ENCODE measurements at places on chromosomes 5 and 9. TPM values are rescaled to one million over a fixed set of nuclear protein-coding genes. Genes with fewer than 3 reads are reported as not detected.
A peak's percentile ranks its signal among the peaks of the same experiment; 100 is the strongest.

PCDHB3 gene
- total RNA-seq, result not detected

- H3K4me3 ChIP-seq, result no peak overlapping the region
- peaks cover 59% of the 10 kb centered on the region for H3K27me3 ChIP-seq
- peaks cover 4% of the 10 kb centered on the region for H3K36me3 ChIP-seq
- H3K27ac ChIP-seq, result no peak overlapping the region
Measured at GRCh38 chr5:73298772-73299630, 126.0 kb downstream of the TMEM174 start.

TGFBI gene
- total RNA-seq, result not detected

DNA sequence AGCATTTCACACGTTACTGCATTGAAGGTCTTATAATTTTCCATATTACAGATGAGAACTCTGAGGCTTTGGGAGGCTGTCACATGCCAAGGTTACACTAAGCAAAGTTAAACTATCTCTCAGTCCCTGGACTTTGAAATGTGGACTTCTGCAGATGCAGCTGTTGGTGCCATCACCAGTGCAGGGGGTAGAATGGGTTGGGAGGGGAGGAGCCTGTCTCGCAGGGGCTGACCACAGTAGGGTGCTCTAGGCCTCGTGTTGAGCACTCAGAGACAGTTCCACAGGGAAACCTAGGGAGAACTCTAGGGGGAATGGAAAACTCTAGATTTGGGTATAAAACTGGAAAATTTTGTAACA, 220.9 kb downstream of the MAPKAP1 start:
- H3K4me3 ChIP-seq, result no peak overlapping the region
- no peak overlapping the region for H3K27ac ChIP-seq
- no peak for DNase-seq
- H3K27me3 ChIP-seq, result no peaks in the 10 kb centered on the region
- no peaks in the 10 kb centered on the region for H3K4me1 ChIP-seq

DNA sequence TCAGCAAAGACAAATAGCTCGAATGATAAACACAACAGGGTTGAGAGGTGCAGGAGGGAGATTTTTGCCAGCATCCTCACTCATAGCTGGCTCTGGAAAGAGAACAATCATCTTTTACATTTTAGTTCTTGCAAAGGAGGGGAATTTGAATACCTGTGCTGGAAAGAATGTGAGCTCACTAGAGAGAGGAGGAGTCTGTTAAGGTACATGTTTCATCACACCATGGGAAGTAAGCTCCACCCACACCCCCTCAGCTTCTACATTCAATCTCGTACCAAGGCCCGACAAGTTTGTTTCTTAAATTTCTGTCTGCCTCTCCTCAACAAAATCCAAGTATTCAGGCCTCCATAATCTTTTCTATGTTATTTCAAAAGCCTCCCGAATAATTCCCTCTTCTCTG, 254.6 kb downstream of the BRINP1 start:
- H3K27me3 ChIP-seq, result no peaks in the 10 kb centered on the region
- DNase-seq, result no peak
- H3K4me3 ChIP-seq, result no peak overlapping the region

CATSPER3 gene
- total RNA-seq, result not detected

SLIT3 gene
- 0.14 TPM for total RNA-seq

DNA sequence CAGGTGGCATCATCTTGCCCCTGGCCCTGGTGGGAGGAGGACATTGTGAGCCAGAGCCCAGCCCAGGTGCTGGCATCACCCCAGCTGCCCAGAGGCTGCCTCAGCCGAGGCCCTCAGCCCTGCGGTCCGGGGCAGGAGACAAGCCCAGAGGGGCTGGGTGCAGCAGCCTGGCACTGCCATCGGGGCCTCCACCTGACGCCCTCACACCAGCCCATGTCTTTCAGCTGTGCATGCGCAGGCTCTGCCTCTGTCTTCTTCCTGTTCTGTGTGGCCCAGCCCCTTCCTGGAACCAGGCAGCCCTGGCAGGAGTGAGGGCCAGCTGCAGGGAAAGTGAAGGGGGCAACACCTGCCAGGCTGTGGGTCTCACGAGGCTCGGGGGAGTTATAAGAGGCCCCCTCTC, 4.8 kb upstream of the CEL start:
- no peak for DNase-seq
- peaks cover 21% of the 10 kb centered on the region for H3K4me1 ChIP-seq
- no peaks in the 10 kb centered on the region for H3K27me3 ChIP-seq
- no peak overlapping the region for H3K4me3 ChIP-seq

FOXD4L5 gene
- total RNA-seq, result 0.25 TPM

DNA sequence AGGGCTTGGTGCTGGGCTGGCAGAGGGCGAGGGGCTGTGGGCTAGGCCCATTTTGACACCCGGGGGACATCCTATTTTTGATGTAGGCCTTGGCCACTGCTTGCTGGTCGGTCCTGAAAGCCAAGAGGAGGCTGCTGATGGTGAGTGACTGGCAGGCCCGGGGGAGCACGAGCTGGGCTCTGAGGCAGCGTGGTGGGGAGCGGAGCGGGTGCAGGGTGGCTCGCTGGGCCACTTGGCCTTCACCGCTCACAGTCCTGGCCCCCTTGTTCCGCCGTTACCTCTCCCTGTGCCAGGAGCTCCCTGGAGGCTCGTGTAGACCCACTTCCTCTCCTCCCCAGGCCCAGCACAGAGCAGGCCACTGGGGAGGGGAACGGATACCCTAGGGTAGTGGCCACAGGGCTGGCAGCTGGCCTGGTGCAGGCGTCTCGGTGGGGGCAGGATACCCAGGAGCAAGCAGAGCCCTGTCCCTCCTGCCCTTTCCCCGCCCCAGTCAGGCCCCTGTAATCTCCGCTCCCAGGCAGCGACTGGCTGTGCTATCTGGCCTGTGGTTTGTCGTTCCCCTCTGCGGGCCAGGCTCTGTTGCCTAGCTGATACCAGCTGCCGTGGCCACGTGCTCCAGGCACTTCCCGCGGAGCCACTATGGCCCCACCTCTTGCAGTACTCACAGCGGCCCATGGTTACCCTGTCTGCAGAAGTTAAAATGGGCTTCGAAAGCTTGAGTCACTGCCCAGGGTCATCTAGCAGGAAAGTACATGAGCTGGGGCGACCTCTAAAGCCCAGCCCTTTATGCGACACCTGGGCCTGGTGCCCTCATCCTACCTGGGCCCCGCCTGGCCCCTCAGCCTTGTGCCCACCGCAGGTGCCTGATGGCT, 11.7 kb upstream of the DOLPP1 start:
- no peaks in the 10 kb centered on the region for H3K27me3 ChIP-seq
- no peaks in the 10 kb centered on the region for H3K36me3 ChIP-seq
- H3K4me3 ChIP-seq, result peak overlapping the region; percentile 80
- peak; percentile 84 for DNase-seq
- H3K4me1 ChIP-seq, result peaks cover 14% of the 10 kb centered on the region
- H3K27ac ChIP-seq, result peak overlapping the region; percentile 90

DNA sequence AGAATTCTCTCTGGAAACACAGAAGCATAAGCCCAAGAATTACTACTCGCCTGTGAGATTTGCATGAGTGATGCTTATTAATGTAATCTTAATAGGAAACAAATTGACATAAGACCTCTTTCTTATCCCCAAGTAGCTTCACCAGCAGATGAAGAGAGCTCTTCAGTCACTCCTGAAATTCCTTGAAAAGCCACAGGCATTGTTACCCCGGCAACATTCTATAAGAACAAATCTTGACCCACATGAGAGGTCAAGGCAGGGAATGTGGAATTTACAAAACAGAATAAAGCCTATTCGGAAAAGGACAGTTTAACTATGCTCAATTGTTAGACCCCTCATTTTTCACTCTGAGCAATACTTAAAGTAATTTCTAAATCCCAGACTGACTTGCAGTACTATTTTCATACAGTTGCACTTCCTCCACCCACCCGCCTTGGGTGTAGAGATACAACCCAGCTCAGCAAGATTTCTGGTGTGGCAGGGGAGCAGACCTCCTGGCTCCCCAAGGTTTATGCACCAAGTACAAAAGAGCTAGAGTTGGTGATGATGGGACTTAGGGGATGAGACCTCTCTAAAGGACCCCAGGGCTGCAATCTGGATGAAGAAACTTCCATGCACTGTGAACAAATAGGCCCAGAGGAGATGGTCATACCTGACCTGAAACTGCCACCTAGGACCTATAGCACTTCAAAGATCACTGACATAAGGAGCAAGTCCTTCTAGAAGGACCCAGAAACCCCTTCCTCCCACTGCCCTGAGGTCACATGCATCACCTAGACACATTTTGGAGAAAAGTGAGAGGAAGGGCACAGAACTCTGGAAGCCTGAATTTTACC, 242.1 kb downstream of the ZNF608 start:
- DNase-seq, result no peak
- no peak overlapping the region for H3K4me3 ChIP-seq

GRCh38 chr9:3181049-3181953, 337.4 kb upstream of the PUM3 start:
- H3K36me3 ChIP-seq, result no peaks in the 10 kb centered on the region
- no peak for DNase-seq
- no peak overlapping the region for H3K4me3 ChIP-seq
- no peaks in the 10 kb centered on the region for H3K4me1 ChIP-seq

GRCh38 chr5:14778792-14779070, 92.8 kb downstream of the ANKH start:
- no peaks in the 10 kb centered on the region for H3K36me3 ChIP-seq
- H3K27me3 ChIP-seq, result no peaks in the 10 kb centered on the region
- H3K4me3 ChIP-seq, result no peak overlapping the region
- DNase-seq, result no peak

GRCh38 chr5:893137-893506, 438 bp downstream of the TRIP13 start:
- no peak for DNase-seq
- H3K27me3 ChIP-seq, result no peaks in the 10 kb centered on the region
- H3K4me1 ChIP-seq, result peaks cover 6% of the 10 kb centered on the region
- H3K36me3 ChIP-seq, result peaks cover 11% of the 10 kb centered on the region

TSLP gene
- total RNA-seq, result not detected

DNA sequence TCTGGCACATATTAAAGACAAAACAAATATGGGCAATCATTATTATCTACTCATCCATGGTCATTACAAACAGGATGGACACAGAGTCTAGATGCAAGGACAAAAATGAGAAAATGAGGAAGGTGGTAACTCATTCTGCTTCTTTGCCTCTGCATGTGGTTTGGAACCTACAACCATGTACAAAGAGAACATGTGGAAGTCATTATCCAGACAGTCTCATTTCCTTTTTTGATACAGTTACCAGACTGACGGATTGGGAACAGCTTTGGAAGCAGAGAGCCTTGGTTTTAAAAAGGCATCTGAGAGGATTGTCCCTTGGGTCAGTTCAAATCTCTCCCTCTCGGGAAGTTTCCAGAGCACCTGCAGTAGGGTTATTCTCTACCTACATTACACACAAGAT, 433.4 kb upstream of the TNC start:
- H3K4me1 ChIP-seq, result no peaks in the 10 kb centered on the region
- H3K27me3 ChIP-seq, result no peaks in the 10 kb centered on the region
- no peaks in the 10 kb centered on the region for H3K36me3 ChIP-seq

CDO1 gene
- total RNA-seq, result not detected

DNA sequence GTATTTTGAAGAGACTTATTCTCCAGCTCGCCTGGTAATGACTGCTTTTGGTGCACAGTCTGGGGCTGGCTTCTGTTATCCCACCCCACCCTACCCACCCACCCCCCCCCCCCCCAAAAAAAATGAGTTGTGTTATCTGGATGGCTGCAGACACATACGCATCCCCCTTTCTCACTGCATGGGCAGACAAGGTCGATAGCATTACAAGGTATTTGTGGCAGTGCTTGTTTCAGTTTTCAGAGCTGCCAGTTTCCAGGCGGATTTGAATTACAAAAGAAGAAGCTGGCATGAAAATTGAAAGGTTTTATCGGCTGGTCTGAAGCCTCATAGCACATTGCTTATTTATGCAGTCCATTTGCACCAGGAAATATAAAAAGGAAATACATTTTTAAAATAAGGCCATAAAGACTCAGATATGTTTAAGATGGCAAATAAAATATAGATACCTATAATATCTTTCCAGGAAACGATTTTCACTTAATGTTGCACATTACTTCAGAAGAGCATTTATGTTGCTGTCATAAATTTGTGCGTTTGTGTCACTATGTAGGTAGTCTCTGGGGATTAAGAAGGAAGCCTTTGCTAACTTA, 85.1 kb upstream of the GRHPR start:
- H3K36me3 ChIP-seq, result no peaks in the 10 kb centered on the region
- DNase-seq, result no peak
- H3K4me1 ChIP-seq, result no peaks in the 10 kb centered on the region
- no peaks in the 10 kb centered on the region for H3K27me3 ChIP-seq

DNA sequence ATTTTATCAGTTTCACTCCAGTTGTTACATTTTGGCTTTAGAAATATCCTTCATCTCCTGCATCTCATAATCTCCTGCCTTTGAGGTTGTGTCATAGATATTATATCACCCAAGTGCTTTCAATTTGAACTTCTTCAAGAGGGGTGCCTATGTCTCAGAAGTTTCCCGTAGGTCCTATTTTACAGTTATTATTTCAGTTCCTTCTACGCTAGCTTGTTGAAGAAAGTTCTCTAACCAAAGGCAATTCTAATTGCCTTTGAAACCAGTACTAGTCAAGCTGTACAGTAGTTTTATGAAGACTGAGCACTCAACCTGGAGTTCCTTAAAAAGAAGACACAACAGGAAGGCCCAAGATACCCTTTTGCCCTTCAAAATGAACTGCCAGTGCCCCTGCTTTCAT, 116.4 kb downstream of the ZCCHC7 start:
- no peaks in the 10 kb centered on the region for H3K27me3 ChIP-seq
- no peak overlapping the region for H3K27ac ChIP-seq
- no peak overlapping the region for H3K4me3 ChIP-seq
- H3K36me3 ChIP-seq, result no peaks in the 10 kb centered on the region
- peaks cover 14% of the 10 kb centered on the region for H3K4me1 ChIP-seq
- no peak for DNase-seq

- H3K4me1 ChIP-seq, result no peaks in the 10 kb centered on the region
- H3K4me3 ChIP-seq, result no peak overlapping the region
- no peaks in the 10 kb centered on the region for H3K27me3 ChIP-seq
- DNase-seq, result no peak
Measured at GRCh38 chr5:162956570-162956969, 480.8 kb upstream of the CCNG1 start.

DNA sequence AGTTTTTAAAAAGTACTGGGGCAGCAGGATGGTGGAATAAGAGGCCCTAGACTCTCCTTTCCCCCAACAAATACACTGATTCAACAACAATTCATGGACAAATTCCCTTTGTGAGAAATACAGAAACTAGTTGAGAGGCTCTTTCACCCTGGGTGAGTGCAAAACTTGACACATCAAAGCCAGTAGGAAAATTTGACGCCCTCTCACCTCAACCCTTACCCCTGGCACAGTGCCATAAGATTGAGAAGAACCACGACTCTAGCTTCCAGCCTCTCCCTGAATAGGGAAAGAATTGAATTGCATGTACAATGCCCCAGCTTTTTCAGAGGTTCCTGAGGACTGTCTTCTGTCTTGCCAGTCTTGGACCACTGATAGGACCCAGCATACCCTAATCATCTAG, 12.3 kb downstream of the KIF4B start:
- H3K27ac ChIP-seq, result no peak overlapping the region
- peaks cover 18% of the 10 kb centered on the region for H3K27me3 ChIP-seq
- no peaks in the 10 kb centered on the region for H3K4me1 ChIP-seq
- no peak overlapping the region for H3K4me3 ChIP-seq

CCDC69 gene
- total RNA-seq, result 59.6 TPM

ARSK gene
- total RNA-seq, result 2.9 TPM

GRCh38 chr5:168670881-168671575, 91.9 kb upstream of the PANK3 start:
- DNase-seq, result no peak
- no peaks in the 10 kb centered on the region for H3K4me1 ChIP-seq
- no peak overlapping the region for H3K4me3 ChIP-seq
- H3K36me3 ChIP-seq, result no peaks in the 10 kb centered on the region

Data from natural killer cell treated with Interleukin-12 subunit alpha and Interleukin-12 subunit beta and Interleukin-15 and Interleukin-18, amount 100 ng/mL, for 72 hours (primary cell).